ENCODE measurements at places on chromosomes 1 and 21.

DNA sequence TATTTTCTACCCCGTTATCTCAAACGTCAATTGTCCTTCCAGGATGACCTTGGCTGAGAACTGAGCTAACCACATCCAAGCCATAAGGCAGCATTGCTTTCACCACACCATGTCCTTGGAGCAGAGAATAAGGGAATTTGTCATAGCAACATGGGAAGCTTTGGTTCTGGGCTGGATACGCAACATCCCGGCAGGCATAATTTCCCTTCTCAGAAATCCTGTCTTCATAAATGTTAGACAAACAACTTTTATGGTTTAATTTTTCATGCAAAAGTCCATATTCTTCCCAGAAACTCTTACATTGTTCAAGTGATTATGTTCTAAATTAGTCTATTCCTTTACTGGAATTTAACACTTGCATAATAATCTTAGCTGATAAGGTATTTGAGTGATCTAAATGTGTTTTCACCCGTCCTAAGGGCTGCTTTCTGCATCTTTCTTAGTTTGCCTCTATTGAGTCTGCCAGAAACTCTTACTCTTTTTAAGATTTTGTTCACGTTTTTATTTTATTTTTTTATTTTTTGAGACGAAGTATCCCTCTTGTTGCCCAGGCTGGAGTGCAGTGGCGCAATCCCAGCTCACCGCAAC lies 51.8 kb downstream of the KCNJ15 start:
- no peak for DNase-seq

DNA sequence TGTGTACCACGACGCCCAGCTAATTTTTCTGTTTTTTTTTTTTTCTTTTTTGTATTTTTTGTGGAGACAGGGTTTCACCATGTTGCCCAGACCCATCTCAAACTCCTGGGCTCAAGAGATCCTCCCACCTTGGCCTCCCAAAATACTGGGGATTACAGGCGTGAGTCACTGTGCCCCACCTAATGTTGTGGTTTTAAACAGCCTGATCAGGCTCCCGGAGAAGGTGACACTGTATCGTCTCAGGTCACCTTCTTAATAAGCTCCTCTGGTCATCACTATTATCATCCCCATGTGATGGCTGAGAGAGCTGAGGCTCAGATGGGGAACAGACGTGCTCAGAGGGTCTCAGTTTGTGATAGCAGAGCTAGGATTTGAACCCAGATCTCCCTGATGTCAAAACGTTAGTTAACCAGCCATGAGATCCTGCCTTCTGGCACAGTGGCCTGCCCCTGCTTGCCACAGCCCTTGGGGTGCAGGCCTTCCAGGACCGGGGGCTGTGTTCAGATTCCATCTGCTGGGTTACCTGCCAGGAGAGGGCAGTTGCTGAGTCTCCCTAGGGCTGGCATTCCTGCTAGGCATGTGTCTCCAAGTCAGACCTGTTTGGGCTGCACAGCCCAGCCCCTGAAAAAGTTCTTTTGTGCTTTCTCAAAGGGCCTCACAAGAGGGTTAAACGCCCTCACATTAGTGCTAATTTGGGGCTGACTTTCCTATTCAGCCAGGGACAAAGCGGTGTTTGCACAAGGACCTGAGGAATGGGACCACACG lies 32.7 kb upstream of the GRHL3 start:
- DNase-seq, result no peak

DNA sequence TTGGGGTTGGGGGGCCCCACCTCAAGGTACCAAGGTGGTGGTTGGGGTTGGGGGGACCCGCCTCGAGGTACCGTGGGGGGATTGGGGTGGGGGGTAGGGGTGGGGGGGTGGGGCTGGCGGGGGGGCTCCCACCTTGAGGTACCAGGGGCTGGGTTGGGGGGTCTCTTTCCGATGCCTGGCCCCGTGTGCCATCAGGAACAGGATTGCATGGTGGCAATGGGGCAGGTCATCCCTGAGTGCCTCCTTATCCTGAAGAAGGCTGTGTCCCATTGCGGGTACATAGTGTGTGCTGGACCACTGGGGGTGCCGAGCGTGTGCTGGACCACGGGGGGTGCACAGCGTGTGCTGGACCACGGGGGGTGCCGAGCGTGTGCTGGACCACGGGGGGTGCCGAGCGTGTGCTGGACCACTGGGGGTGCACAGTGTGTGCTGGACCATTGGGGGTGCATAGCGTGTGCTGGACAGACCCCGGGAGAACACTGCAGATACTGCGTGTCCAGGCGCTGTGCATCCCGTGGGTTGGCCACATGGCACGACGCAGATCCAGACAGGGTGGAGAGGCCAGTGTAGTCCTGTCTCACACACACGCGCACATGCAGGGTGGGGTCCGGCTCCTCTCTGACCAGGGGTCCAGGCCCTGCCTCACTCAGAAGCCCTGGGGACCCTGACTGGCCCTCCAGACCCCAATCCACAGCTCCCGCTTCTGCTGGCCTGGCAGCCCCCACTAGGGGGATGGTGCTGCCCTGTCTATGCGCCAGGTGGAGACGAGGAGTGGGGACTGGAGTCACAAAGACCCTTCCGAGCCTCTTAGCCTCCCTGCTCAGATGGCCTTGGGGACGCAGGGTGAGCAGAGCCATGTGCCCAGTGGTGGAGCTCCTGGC lies 4.2 kb downstream of the SCNN1D start:
- DNase-seq, result no peak

- DNase-seq, result no peak
Observed at GRCh38 chr1:226353698-226354525, 44.9 kb upstream of the LIN9 start.

- no peak for DNase-seq
Observed at GRCh38 chr21:33029975-33030461, 4.3 kb downstream of the OLIG2 start.

DNA sequence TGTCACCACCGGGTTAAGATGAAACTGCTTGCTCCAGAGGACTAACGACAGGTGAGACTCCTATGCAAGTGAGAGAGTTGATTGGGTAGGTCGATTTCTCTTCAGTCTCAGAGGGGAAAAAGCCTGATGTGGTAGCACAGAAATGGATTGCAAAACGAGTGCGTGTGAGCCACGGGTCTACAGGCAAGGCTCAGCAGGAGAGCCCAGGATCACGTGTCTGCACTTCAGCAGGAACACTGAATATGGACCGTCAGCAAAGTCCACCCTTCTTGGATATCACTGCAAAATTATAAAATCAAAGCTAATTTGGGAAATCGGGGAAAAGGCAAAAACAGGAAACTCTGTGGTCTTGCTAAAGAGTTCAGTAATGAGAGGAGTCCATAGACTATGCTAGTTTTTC lies 107.7 kb upstream of the ZNF648 start:
- no peak for DNase-seq

DNA sequence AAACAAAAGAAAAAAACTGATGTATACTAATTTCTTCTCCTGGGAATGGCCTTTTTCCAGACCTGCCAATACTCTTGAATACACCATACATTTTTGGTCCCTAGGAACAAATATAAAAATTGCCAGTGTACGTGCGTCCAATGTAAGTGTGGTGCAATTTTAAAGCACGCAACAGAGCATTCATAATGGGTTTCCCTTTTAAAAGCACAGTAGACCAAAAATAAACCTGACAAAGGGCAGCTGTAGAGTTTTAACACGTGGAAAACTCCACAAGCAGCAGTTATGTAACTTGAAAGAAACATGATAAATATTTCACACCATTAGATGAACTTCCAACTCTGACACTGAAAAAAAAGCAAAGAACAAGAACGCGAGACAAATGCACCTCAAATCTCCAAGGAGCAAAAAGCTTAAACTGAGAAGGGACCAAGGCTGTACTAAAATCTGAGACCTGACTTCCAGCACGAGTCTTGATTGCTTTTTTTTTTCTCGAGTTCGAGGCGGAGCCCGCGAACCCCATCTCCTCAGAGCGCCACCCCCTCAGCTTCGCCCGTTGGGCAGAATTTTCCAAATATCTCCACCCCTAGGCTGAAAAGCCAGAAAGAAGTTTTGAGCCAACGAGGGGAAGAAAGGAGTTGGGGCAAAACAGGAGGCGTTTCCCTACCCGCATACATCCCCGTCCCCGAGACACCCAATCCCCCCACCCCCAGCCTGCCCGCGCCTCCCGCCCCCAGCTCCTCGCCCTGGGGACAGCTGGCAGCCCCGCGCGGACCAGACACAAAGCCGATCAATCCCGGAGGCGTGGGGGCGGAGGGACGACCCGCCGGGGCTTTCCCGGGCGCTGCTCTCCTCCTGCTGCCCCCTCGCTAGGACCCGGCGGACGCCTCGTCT lies at the start of gene JAM2:
Gene JAM2, plus strand, starts transcription at position 599 of the 891 bp plus-strand sequence. CDS start 564 bp downstream, outside the sequence.
- no peak for DNase-seq

DNA sequence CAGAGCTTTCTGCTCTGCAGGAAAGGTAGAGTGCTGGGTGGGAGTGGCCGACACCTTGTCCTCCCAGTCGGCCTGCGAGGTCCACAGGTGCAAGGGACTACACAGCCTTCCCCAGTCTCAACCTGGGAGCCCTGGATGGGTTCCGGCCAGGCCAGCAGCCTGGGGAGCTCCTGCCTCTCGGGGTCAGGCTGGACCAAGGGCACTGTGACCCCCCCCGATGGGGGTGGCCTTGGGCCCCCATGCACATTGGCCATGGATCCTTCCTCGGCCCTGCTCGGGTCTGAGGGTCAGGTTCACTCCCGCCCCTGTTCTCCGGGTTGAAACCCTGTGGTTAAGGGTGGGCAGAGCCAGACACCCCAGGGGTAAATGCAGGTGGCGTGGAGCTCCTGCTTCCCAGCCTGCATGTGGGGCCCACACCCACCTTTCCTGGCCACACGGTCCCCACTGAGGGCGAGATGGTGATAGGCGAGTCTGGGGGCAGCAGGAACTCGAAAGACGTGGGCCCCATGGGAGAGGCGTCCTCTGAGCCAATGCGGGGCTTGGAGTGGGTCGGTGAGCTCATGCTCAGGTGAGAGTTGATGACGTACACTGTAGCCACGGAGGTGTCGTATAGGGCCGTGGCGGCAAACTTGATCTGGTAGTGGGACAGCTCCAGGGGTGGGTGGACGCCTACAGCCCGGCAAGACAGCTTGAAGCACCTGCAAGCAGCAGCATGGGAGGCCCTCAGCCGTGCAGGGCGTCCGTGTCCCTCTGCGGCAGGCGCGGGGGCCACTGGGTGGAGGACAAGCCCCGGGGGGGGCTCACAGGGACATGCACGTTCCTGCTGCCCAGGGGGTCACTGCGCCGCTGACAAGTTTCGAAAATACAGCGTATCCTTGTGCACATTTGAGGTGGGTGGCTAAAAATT lies 10.8 kb upstream of the TMEM52 start:
- no peak for DNase-seq

- no peak for DNase-seq
Observed at GRCh38 chr1:210049616-210050015, 111.6 kb downstream of the SYT14 start.

DNA sequence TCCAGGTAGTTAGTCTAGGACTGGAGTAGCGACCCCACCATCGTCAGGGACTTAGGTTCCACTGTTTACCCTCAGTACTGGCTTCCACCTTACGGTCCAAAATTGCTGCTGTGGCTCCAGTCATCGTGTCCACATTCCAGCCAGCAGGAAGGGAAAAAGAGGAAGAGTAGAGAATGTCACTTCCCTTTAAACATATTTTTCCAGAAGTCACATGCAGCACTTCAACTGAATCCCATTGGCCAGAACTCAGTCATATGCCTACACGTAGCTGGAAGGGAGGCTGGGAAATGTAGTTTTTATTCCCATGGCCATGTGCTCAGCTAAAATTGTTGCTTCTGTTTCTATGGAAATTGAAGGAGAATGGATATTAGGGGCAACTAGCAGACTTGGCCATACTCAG lies 84.1 kb upstream of the SELENON start:
- DNase-seq, result no peak

DNA sequence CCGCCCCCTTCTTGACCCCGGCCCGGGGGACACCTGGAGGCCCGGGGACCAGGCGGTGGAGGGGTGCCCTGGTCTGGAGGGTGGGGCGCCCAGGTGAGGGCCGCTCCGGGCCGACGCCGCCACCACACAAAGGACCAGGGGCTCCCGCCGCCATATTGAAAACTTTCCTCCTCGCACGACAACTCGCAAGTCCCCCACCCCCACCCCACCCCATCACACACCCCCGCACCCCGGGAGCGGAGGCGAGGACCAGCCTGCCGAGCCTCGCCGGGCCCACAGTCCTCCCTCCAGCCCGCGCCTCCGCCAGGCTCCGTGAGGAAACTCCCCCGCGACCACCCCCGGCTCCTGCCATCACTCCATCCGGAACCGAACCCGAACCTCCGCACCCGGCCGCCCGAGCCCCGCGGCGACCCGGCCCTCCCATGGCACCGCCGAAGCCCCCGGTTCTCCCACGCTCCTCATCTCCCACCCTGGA lies 733 bp downstream of the KDM5B start:
- DNase-seq, result no peak

DNA sequence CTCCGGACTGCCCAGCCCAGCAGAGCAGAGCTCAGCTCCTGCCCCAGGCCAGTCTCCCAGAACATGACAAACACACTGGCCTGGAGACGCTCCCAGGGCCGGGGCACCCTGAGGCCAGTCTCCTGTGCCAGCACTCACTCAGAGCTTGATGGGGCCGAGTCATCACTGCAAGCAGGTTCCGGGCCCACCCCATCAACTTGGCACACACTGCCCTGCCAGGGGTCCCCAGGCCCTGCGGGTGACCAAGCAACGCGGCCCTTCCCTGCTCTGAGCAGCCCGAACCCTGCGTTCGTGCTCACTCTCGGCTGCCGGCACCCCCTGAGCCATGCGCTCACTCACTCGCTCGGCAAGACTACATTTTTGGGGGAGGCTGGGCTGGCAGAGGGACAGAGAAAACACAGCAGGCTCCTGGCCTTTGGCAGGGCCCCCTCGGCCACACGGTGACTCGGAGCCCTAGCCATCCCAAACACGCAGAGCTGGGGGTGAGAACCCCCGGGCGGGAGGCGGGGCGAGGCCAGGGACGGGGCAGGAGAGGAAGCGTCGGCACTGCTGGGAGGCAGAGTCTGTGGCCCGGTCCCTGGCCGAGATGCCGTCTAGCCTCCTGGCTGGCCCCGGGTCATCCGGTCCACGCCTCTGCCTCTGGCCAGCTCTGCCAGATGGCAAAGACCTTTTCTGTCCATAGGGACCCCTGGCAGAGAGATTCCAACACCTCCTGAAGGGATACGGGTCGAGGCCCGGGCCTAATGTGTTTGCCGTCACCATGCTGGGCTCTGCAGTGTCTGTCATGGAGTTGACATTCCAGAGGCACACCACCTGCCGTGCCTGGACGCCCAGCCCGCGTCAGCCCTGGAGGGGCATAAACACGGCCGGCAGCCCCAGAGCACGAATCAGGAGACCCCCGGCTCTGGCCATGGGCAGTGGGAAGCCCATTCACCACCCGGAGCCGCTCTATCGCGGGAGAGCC lies 68.0 kb downstream of the MEGF6 start:
- no peak for DNase-seq

GRCh38 chr1:206804156-206804737 lies 32.0 kb upstream of the IL10 start:
- DNase-seq, result no peak

- no peak for DNase-seq
Observed at GRCh38 chr21:37079211-37079824, 6.3 kb downstream of the TTC3 start.

Data from NCI-H2081 treated with DMSO at 0.1 percent for 48 hours (cell line).